ENCODE measurements at places on chromosomes 12 and 14.

- no peak for DNase-seq
Measured at GRCh38 chr12:11897923-11898322, 172.8 kb upstream of the BCL2L14 start.

GRCh38 chr12:120534703-120535655, 823 bp downstream of the RNF10 start:
- peak; percentile 75 for DNase-seq

- peak; percentile 87 for DNase-seq
Measured at GRCh38 chr12:92134638-92135274, 10.9 kb downstream of the BTG1 start.

DNA sequence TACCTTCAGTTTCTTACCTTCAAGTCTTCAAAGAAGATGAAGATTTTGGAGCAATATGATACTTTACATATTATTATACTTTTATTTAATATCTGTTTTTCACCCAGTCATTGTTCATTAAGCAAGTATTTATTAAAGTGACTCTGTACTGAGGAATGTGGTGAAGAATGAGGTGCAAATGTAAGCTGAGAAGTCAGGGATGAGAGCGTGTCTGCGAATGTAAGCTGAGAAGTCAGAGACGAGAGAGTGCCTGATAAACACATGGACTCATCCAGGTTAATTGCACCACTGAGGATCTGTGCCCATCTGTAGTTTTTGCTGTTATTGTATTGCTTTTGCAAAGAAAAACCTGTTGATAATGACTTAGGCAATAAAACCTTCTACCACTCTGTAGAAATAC, 211.9 kb upstream of the FAR2 start:
- peak; percentile 55 for DNase-seq

DNA sequence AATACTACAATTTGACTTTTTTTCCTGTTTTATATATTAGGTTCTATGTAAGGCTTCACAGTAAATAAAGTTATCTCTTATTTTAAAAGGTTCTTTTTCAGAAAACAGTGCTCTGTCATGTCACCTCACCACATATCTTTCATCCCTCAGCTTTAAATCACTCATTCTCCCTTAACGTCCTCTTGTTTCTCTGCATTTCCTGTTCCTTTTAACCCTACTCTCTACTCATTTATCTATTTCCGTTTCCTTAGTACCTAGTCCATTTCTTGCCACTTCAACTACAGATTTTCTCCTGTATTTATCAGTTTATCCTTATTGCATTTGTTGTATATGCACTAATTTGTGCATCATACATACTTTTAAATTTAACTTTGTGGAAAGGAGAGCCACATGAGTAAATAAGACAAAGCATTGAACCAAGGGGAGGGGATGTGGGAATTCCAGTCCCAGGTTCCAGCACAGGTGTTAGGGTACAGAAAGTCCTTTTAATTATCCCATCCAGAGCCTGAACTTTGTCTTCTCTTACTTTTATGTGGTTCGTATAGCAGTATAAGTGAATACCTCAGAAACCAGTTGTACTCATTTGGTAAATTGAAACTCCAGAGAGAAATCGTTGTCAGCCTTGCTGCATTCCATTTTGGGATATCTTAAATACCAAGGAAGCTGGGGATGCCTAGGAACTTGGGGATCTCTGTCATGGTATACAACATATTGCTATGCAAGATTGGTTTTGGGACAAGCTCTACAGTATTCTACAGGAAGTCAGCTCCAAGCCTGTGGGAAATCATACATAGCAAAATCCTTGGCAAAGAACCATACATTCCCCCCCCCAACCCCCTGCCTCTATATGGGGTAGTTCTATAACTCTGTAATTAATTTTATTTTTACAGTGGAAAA, 120.5 kb downstream of the DIP2B start:
- peak; percentile 81 for DNase-seq

DNA sequence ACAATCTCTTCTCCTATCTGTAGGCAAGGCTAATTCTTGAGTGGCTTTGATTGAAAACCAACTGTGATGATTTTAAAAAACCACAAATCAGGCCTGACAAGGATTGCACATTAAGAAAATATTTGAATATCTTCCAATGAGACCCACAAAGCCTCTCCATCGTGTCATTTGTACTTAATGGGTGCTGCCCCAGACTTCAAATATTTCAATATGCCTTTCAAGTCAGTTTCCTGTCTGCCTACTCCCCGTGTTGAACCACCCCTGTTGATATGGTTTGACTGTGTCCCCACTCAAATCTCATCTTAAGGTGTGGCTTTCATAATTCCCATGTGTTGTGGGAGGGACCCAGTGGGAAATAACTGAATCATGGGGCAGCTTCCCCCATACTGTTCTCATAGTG, 159.7 kb upstream of the EGLN3 start:
- peak; percentile 34 for DNase-seq

DNA sequence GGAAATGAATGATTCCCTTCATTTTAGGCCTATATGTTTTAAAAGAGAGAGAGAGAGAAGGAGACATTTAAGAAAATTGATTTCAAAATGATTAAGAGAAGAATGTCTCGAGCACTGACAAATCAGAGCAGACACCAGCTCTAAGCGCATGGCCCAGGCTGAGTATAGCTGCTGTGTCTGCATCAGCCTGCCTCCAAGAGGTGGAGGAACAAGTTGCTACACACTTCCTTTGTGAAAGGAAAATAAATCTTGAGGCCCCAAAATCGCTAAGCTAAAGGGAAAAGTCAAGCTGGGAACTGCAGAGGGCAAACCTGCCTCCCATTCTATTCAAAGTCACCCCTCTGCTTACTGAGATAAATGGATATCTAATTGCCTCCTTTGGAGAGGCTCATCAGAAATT, 728.7 kb upstream of the TMEM132C start:
- no peak for DNase-seq

- no peak for DNase-seq
Measured at GRCh38 chr12:48132826-48133225, 13.7 kb downstream of the PFKM start.

DNA sequence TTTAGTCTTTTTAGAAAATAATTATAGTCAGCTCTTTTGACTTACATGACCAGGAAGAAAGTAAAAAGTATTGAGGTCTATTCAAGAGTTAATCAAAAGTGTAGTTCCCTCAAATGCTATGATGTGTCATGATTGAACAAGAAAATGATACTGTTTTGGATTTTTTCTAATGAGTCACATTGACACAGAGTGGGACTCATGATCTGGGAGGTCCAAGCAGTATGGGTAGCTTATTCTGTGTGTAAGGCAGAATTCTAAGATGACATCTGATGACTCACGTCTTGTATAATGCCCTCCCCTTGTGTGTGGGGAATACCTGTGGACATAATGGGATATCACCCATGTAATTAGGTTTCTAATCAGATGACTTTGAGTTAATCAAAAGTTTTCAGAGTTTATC, 178.1 kb upstream of the DDHD1 start:
- DNase-seq: peak; percentile 86

GRCh38 chr14:70168406-70168805, 20.3 kb downstream of the SLC8A3 start:
- DNase-seq: no peak

- peak; percentile 22 for DNase-seq
Measured at GRCh38 chr14:37037636-37038387, 134.6 kb downstream of the SLC25A21 start.

GRCh38 chr12:65184176-65184857, 14.9 kb downstream of the LEMD3 start:
- no peak for DNase-seq

DNA sequence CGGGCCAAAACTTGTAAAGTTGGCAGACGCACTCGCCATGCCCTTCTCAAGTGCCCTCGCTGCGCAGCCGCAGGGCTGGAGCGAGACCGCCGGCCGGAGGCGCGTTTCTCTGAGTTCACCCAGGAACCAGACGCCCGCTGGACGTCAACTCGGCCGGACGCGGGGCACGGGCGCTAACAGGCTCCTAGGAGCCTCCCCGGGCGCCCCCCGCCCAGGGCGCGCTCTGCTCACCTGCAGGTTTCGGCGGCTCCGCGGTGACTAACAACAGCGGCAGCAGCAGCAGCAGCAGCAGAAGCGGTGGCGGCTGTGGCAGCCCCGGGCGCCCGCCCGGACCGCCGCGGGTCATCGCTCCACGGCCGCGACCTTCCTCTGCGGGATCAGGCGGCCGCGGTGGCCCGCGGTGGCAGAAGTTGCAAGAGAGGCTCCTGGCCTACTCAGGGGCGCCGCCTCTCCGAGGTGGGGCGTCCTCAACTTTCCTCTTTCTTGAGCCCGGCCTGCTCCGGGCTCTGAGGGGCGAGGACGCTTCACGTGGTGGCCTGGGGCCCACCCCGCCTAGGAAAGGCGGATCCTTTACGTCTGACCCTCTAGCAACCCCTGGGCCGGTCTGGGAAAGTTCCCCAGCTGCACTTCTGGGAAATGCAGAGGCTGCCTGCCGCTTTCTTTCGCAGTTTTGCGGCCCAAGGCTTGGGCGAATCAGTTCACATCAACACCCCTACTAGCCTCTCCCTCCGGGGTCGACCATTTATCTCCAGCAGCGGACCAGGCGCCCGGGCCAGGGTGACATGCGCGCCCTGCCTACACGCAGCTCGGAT, at the start of gene PLBD1:
PLBD1 (minus strand) TSS at position 533 of the 812 bp plus-strand sequence; CDS start at position 346, 187 bp downstream.
- peak; percentile 17 for DNase-seq

DNA sequence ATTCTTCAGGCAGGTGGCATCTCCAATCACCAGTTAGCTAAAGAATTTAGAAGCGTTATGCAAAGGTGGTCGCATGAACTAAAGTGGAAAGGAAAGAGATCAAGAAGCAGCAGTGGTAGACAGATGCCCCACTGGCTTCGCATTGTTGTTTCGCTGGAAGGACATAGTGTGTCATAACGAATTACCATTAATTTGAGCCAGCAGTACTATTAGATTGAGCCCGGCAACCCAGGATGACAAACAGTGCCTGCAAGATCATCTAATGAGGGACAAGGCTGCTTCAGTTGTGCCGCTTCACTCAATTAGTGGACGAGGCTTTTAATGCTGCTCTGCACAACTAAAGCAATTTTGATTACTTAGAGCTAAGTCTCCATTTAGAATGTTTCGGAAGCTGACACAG, 274.5 kb upstream of the SOX5 start:
- no peak for DNase-seq

DNA sequence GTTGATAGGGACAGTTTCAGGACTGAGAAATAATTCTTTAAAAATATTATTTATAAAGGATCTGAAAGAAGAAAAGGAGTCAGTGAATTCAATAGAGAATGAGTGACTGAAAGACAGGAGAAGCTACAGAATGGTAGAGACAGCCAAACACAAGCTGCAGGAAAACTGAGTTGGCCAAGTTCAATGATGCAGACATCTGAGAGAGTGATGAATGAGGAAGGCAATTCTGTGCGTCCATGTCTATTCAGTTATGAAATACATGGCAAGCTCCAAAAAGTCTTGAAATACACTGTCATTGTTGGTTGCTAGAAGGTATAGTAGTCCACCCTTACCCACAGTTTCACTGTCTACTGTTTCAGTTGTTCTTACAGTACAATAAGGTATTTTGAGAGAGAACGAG, 6.8 kb downstream of the LRRC74A start:
- DNase-seq: no peak

GRCh38 chr12:111304642-111305071, 64.2 kb downstream of the PHETA1 start:
- no peak for DNase-seq

DNA sequence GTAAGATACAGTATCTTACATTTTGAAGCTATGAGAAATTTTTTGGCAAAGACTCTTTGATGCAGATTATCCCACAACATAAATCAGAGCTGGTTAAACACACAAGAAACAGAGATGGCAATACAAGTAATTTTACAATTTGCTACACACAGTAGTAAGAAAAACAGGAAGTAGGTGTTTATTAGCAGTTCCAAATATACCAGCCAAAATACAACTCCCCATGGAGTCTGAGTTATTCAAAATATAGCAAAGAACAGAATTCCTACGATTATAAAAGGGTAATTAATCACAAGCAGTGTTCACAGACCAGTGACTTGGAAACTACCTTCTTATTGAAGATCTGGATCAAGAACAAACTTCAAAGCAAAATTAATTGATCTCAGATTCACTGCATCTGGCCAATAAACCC, 83.9 kb downstream of the BMP4 start:
- DNase-seq: peak; percentile 18
